ENCODE measurements at places on chromosomes 3 and 15.
A peak's percentile ranks its signal among the peaks of the same experiment; 100 is the strongest.

GRCh38 chr3:67450153-67450552 is 204.3 kb downstream of the SUCLG2 start:
- DNase-seq: no peak

GRCh38 chr3:194255252-194256039 is 95.7 kb downstream of the CPN2 start:
- DNase-seq: peak; percentile 21

GRCh38 chr15:70514251-70514650 is 249.1 kb downstream of the UACA start:
- no peak for DNase-seq

GRCh38 chr3:100100425-100100824 is 13.9 kb downstream of the FILIP1L start:
- no peak for DNase-seq

DNA sequence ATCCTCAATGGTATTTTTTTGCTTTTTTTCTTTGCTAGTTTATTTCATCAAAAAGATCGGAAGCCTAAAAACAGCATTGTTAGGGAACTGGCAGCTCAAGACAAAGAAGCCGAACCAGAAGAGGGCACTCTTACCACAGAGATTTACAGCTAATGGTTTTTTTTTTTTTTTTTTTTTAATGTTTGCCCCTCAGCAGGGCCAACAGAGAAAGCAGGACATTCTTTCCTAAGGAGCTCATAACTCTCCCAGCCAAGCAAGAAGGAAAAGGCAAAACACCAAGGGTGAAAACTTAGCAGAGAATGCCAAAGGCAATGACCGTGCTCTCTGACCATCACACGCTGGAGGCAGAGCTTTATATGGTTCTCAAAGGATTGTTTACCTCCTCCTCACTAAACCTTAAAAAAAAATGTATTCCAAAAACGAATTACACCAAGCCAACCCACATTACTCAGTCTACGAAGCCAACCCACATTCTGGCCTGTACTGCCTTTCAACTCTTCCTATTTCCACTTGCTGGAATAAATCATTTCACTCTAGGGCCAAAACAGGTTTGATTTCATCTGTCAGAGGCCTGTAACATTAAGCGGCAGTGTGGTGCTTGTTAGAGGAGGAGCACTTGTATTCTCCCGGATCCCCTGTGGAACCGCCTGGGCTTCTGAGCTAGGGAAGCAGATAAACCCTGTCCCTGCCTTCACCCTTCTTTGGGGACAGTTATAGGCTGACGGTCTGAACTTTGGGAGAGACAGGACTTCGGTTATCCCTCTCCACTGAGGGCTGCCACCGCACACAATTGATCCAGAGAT is 35.6 kb upstream of the GYG1 start:
- DNase-seq: no peak

GRCh38 chr15:63379492-63380150 is 2.0 kb downstream of the CA12 start:
- no peak for DNase-seq

DNA sequence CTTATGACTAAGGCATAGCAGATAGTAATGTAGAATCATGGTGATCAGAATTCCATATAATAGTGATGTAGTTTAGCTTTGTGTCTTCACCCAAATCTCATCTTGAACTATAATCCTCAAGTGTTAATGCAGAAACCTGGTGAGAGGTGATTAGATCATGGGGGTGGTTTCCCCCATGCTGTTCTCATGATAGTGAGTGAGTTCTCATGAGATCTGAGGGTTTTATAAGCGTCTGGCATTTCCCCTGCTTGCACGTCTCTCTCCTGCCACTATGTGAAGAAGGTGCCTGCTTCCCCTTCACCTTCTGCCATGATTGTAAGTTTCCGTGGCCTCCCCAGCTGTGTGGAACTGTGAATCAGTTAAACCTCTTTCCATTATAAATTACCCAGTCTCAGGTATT is 138.7 kb upstream of the CBLB start:
- no peak for DNase-seq
